ENCODE measurements at places on chromosomes 12 and 14.

GRCh38 chr14:71618047-71618446, 314.2 kb upstream of the RGS6 start:
- DNase-seq = no peak

DNA sequence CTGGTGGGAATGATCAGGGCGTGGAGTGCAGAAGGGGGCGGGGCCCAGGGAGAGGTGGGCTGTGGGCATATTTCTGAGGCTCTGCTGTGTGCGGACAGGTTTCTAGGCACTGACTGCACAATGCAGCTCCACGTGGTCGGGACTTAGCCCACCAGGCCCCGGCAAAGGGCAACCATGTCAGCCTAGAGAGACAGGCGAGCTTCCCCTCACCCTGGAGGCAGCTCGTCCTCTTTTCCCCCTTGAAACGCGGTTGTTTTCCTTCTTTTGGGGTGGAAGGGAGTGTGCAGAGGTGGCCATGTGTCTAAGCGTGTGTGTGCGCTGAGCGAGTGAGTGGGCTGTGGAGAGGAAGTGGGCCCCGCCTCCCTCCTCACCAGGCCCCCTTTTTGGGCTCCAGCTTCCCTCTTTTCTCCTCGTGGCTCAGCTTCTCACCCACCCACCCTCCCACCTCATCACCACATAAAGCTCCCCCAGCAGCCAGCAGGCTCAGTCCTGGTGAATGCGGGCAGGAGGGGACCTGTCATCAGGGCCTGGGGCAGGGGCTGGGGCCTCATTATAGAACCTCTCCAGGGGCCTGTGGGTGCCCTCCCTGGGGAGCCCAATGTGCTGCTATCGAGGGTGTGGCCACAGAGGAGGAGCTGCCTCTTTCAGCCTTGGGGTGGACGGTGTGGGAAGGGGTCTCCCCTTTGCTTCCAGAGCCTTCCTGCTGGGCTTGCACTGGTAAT, 22.0 kb downstream of the LRTM2 start:
- DNase-seq = no peak

- no peak for DNase-seq
These were observed 166.1 kb downstream of the PAWR start for GRCh38 chr12:79524507-79525148.

DNA sequence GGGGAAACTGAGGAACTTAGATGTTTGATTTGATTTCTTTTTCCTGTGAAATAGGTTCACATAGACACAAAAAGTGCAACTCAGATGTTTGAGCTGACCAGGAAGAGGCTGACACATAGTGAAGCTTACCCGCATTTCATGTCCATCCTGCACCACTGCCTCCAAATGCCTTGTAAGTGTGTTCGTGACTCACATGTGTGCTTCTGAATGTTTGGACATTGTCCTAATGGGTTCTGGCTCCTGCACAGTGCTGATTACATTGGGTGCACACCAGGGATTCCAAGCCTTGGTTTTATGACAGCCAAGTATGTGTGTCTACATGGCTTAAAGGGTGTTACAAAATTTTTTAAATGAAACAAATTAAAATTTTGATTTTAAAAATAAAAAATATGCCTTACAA, 137.4 kb downstream of the DAAM1 start:
- DNase-seq = no peak

DNA sequence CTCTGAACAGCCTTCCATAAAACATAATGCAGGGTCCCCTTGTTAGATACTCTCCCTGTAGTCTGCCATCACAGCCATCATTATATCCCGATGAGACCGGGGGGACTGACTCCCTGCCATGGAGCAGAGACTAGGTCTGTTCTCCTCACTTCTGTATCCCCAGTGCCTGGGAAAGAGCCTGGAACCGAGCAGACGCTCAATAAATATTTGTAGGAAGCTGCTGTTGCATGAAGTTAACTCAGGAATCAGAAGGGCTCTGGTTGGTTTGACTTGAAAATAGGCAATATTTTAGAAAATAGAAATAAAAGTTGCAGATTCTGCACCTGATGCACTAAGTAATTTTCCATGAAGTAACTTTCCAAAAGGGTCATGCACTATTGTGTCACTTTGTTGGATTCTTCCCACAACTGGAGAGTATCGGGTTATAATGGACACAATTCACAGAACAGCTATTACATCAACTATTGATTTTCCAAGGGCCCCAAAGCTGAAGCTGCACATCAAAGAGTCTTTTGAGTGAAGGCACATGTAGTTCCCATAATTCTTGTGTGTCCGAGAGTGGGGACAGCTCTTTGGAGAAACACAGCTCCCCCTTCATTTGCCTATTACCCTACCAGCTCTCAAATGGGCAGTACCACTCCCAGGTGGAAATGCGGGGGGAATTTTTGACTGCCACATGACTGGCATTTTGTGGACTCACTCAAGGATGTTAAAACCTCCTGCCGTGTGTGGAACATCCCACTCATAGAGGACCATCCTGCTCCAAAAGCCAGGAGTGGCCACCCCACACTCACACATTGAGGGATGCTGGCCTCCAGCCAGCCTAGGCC, 18.8 kb downstream of the CLMN start:
- no peak for DNase-seq

- DNase-seq = no peak
These were observed 197.0 kb upstream of the PRICKLE1 start for GRCh38 chr12:42786400-42787148.

DNA sequence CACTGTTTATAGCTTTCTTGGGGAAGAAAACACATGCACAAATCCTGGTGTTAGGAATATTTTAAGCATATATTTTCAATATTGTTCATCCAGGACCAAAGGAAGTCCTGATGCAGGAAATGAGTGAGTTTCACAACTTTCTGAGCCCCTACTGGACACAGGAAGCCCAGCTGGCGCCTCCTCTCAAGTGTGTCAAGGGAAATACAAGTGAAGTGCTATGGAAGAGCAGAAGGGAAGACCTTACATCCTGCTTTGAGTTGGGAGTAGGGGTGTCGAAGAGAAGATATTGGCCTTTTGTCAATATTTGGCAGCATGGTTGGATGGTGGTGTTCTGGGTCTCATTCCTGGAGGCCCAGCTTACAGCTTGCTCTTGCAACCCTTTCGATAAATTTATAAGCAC, 66.1 kb upstream of the ZDHHC17 start:
- no peak for DNase-seq

- DNase-seq = no peak
These were observed 8.9 kb downstream of the RSRC2 start for GRCh38 chr12:122517877-122518276.

GRCh38 chr14:90062822-90063539, 1.2 kb downstream of the KCNK13 start:
- DNase-seq = no peak

GRCh38 chr12:124438437-124439056, 128.9 kb downstream of the NCOR2 start:
- DNase-seq = no peak

DNA sequence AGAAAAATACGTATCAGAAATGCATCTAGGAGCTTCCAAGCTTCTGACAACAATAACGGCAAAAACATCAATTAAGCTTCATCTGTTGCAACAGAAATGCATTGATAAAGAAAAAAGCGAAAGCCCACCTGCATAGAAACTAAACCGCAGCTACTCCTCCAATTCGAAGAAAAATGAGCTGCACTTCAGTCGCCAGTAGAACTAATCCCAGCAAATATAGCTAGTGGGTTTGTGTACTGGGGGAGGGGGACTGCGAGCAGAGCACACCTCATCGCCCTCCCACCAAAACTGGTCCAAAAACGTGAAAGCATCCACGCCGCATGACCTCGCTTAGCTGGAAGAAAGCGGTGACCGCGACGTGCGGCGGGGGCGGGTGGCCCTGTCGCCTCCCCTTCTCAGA, 1.2 kb downstream of the SLC35F4 start:
- no peak for DNase-seq

DNA sequence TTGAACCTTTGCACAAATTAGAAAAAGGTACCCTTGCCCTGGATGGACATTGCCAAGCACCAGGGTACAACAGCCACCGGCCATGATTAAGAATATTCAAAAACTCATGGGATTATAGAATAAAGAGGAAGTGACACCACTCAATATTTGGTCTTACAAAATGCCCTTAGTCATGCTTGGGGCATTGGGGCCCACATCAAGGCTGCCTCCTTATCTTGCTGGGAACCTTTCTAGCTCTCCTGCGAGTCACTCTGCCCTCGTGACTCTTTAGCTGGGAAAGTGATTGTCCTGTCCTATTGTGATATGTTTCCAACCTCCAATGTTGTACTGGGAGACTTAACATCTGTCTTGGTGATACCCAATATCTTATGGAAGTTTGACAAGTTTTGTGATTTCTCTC, 57.8 kb downstream of the GTF2A1 start:
- no peak for DNase-seq

GRCh38 chr12:63916561-63917476, 72.3 kb downstream of the SRGAP1 start:
- no peak for DNase-seq

- DNase-seq = no peak
These were observed 187.5 kb upstream of the RTL1 start for GRCh38 chr14:101090976-101091375.

DNA sequence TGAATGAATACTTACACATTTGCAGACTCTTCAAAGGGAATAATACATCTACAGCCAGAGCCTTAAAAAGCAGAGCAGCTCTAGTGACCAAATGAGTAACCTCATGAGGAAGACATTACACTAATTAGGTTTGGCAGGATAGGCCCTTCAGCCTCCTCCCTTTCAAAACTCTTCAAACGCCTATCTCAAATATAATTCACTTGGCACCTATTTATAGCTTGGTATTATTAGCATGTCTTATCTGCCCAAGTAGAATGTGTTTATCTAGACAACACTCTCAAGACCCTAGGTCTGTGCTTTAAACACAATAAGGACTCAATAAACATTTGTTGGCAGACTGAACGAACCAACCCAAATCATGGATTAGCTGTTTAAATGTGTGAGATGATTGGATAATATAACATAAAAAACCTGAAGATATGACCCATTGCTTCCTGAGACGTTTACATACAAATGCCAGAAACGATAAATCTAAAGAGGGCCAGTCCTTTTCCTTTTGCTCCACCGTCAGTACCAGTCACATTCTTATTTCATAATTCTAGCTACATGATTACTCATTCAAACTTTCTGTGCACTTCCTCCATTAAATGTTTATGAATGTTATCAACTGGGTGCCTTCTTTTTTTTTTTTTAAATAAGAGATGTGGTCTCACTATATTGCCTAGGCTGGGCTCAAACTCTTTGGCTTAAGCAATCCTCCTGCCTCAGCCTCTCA, 123.3 kb downstream of the CEP83 start:
- no peak for DNase-seq

- DNase-seq = no peak
These were observed 7.6 kb downstream of the KRT85 start for GRCh38 chr12:52359621-52360061.

Measured in stimulated activated CD4-positive, alpha-beta T cell treated with anti-CD3 and anti-CD28 coated beads, Interleukin-2, amount 100 ng/mL, for 48 hours (primary cell).